Activated CD4-positive, alpha-beta T cell treated with anti-CD3 and anti-CD28 coated beads, Interleukin-2, Interleukin-4, amounts not matched to agents 100 ng/mL and 50 ng/mL, durations not matched to agents 16 hours and 8 hours (primary cell): ENCODE measurements at places on chromosomes 1 and 21.
A peak's percentile ranks its signal among the peaks of the same experiment; 100 is the strongest.

DNA sequence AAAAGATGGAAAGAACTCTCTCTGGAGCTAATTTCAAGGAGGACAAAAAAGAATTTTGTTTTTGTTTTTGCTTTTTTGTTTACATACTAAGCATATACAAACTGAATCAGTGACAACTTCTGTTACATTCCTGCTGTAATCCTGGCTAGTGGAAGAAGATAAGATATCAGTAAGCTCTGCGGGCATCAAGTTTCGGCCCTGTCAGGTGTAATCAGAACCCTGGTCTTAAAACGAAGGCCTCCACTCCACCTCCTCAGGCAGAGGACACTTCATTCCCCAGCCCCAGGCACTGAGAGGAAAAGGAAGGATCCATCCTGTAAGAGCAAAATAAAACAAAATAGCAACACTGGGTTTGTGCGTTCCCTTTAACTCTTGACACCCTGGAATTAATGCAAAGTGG, 88.9 kb upstream of the ARHGAP29 start:
- no peak for DNase-seq

DNA sequence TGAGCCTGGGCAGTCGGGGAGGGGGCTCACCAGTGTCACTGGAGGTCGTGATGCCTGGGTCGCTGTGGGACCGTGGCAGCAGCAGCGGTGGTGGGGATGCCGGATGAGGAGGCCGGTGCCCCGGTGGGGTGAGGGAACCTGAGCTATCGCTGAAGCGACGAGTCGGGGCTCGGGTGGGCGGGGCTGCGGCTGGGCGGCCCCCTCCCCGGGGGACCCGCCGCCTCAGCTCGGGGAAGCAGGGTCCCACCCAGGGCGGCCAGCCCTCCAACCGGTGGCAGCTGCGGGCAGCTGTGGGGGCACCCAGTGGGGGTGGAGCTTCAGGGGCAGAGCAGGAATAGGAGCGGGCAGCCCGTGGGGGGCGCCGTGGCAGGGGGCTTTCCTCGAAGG, 5.0 kb downstream of the ENTREP3 start:
- no peak for DNase-seq

- DNase-seq: no peak
Observed at GRCh38 chr1:59409549-59409948, 112.7 kb downstream of the FGGY start.

- no peak for DNase-seq
Observed at GRCh38 chr1:78759881-78760280, 110.2 kb downstream of the IFI44 start.

DNA sequence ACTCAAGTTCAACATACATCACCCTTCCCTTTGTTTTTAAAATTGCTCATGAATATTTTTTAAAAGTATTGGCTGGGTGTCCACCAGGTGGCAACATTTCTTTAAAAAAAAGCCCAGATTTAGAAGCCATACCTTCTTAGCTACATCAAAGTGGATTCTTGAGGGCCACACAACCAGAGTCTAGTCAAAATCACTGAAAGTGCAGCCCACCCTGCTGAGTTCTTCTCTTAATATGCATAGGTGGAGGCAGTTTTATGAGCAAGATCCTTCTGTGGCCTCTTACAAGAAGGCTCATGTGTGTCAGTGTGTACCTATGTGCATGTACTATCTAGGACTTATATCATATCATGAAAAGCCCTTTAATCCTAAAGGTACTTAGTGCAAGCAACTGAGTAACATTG, 16.9 kb upstream of the GNG12 start:
- peak; percentile 10 for DNase-seq

DNA sequence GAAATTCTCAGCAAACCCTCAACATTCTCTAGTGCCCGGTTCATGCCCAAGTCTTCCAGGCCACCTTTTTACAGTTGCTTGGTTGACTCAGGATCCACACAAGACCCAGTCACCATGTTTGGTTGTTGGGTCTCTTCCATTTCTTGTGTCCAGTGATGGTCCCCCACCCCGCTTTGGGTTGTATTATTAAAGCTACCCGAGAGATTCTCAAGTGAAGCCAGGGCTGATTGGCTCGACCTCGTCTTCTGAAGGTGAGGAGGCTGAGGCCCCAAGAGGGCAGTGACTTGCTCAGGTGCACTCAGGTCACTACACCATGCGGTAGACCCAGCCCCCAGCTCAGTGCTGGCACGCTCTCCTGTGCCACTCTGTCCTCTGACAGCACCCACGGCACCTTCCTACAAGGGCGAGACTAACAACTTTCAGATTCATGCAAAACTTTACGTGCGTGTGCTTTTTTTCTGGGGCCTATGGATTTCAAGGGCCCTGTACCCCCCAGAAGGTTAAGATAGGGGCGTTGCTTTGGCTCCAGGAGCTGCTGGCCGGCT, 50.3 kb downstream of the CAPN9 start:
- no peak for DNase-seq

GRCh38 chr1:229479660-229480399, 28.3 kb downstream of the NUP133 start:
- no peak for DNase-seq

DNA sequence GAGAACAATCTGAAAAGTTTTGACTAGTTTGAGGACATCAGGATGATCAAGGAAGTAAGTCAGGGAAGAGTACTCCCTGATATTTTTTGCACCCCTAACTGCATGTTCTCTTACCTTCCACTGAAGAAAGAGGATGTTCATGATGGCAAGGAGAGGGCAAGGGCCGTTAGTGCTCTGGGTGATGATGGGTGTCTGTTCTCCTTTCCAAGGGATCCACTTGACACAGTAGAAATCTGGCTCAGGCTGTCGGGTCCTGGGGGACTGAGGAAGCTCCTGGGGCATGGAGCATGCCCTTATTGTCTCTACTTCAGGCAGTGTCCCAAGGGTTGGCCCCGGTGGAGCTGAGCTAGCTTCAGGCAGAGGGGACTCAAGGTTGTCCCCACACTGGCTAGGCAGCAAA, 4.7 kb downstream of the MINDY1 start:
- DNase-seq: no peak

GRCh38 chr1:119674835-119675289, 26.8 kb upstream of the ZNF697 start:
- peak; percentile 43 for DNase-seq

DNA sequence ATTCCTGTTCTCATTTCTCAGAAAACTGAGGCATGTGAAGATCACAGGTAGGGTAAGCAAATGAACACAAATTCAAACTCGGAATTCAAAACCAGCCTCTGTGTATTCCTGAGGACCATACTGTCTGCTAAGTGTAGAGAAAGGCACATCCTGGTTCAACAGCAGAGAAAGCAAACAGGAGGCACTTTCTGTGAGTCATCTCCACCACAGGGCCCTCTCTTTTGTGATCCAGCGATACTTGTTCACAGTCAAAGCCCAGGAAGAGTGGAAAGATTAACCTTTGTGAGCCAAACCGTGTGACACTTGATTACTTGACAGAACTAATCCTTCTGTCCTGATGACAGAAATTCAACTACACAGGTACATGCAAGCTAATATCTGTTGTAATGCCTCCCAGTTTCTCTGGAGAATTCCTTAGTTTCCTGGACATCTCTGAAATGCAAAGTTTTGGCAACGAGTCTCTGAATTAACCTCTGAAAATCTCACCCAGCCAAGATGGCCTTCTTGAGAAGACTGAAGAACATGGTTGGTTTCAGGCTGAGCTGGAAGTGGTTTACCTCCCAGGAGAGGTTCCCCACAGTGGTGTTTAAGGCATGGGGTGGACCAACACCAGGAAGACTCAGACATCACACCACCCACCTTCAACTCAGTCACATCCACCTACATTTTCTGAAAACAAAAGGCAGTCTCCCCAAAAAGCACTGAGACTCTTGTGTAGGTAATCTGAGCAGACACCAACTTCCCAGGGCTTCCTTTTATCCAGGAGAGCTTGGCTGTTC, 98.2 kb upstream of the ERG start:
- DNase-seq: no peak

DNA sequence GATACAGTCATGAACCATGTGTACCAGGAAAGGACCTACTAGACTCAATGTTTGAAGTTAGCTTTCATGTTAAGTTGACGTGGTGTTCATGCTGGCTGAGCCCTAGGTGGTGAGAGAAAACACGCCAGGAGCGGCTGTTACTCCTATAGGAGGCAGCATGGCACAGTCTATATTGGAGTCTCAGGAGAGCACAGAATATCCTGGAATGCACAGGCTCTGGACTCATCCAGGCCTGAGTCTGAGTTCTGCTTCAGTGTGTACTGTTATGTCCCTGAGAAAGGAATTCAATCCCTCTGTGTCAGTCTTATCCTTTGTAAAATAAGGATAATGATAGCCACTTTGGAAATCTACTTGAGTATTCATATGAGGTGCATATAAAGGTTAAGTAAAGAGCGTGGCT, 41.2 kb downstream of the DPT start:
- no peak for DNase-seq

DNA sequence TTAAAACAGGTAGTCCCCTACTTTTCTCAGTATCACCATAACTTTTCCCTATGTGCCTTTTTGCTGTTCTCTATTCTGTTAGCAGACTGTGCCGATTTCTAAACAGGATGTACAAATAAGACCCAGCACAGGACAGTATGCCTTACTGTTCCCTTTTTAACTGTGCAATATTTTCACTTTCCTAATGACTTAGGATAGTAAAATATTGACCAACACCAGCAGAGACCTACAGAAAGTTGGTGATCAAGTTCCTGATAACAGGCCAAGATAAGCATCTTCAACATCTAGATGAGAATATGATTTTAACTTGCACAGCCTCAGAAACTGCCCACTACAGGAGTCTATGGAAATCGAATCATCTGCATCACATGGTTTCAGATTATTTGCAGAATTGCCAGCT, 42.0 kb downstream of the ADSS2 start:
- DNase-seq: peak; percentile 54

- no peak for DNase-seq
Observed at GRCh38 chr1:199808110-199808870, 219.2 kb upstream of the NR5A2 start.

GRCh38 chr1:54310439-54311328, 95.5 kb downstream of the SSBP3 start:
- DNase-seq: no peak

DNA sequence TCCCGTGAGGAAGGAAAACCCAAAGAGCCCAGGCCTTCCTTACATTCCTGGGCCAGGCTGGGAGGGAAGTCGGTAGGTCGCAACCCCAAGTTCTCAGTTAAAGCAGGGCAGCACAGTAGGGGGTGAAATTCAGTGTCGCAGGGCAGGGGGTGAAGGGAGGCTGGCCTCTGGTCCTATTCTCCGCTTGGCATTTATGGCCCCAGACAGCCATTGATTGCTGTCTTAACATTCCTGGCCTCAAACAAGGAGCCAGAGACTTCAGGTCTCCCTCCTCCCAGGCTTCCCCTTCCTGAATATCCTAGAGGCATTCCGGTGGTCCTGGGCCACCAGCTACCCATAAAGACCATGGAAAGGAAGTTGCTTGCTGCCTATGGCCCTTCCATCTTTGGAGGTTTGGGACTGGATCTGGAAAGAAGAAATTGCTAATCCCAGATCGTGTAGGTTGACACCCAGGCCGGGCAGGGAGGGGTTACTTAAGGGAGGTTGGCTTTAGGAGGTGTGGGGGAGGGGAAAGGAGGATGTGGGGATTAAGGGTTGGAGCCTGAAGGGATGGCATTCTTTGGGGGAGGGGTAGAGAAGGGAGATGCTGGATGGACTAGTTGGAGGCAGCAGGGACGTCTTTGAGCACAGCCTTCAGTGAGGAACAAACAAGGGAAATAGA, 1.7 kb downstream of the LIN28A start:
- no peak for DNase-seq

- DNase-seq: no peak
Observed at GRCh38 chr1:8065369-8065768, 39.3 kb upstream of the ERRFI1 start.

- no peak for DNase-seq
Observed at GRCh38 chr21:44854664-44855446, 18.6 kb downstream of the PTTG1IP start.

- no peak for DNase-seq
Observed at GRCh38 chr1:99084562-99084961, 79.9 kb upstream of the PLPPR5 start.
